Central memory CD4-positive, alpha-beta T cell (primary cell): ENCODE measurements at places on chromosomes 2 and 18.

GRCh38 chr2:32290000-32290339 is 12.3 kb downstream of the YIPF4 start:
- DNase-seq, result no peak

DNA sequence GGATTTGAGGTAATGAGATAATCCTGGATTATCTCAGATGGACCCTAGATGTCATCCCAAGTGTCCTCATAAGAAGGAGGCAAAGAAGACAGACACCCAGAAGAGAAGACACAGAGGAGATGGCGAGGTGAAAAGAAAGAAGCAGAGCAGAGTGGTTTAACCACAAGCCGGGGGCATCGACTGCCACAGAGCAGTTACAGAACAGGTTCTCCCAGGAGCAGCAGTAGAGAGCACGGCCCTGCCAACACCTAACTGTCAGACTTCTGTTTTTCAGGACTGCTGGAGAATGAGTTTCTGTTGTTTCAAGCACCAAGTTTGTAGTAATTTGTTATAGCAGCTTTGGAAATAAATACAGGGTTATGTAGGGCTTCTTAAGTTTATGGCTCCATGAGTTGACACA is 437.0 kb downstream of the THSD7B start:
- no peak for DNase-seq

- no peak for DNase-seq
These were observed 109.0 kb upstream of the SLC35G4 start for GRCh38 chr18:11500153-11501122.

GRCh38 chr2:134402410-134402809 is 148.5 kb downstream of the MGAT5 start:
- no peak for DNase-seq

DNA sequence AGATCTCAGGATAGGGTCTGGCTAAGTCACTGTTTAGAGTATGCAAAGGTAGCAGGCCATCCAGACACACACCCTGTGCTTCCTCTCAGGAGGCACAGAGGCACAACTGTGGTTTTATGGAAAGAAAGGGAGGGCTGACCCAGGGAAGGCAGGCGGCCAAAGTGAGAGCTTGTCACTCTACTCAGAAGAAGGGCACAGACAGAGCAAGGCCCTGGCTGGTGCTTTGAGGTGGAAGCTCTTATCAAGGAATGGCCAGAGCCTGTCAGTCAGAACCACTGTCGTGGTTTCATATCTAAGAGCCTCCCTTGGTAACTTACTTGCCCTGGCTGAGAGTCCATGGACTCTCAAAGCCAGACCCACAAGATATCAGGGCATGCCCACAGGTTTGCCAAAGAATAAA is 40.7 kb downstream of the SLC9A2 start:
- DNase-seq, result no peak

DNA sequence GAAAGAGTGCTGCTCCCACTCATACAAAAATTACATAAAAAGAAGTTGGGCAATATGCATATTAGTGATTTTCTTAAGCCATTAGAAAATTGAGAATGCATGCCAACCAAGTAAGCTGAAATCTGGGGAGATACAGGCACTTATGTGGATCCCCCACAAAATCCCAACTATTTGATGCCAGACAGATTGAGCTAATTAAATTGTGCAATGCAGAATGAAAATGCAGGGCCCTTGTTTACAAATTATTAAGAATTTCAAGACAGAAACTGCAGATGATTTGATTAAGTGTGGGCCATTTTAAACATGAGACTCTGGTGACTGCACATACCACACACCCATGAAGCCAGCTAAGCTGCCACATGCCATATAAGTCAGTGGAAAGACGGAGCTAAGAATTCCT is 554.5 kb downstream of the CBLN2 start:
- no peak for DNase-seq

DNA sequence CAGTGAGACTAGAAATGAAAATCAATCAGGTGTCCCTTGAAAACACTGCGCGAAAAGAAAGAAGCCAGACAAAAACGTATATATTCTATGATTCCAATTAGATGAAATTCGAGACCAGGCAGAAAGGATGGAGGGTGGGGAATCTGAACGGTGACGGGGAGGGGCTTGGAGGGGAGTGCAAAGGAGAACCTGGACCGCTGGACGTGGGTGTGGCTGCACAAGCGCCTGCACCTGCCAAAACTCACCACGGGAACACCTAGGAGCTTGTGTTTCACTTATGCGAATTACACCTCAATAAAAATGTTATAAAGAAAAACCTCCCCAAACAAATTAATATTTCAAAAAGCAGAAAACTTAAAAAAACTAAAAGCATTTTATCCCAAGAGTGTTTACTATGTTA is 21.9 kb downstream of the THAP4 start:
- DNase-seq, result no peak

- DNase-seq, result no peak
These were observed 277.5 kb upstream of the DDX18 start for GRCh38 chr2:117537032-117537431.

DNA sequence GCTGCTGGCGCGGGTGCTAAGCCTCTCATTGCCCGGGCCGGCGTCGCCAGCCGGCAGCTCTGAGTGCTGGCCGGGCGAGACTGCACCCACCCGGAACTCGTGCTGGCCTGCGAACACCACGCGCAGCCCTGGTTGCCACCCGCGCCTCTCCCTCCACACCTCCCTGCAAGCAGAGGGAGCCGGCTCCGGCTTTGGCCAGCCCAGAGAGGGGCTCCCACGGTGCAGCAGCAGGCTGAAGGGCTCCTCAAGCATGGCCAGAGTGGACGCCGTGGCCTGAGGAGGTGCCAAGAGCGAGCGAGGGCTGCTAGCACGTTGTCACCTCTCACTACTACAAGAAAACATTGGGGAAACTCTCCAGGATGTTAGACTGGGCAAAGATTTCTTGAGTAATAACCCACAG is 98.6 kb downstream of the SPIRE1 start:
- DNase-seq, result no peak

DNA sequence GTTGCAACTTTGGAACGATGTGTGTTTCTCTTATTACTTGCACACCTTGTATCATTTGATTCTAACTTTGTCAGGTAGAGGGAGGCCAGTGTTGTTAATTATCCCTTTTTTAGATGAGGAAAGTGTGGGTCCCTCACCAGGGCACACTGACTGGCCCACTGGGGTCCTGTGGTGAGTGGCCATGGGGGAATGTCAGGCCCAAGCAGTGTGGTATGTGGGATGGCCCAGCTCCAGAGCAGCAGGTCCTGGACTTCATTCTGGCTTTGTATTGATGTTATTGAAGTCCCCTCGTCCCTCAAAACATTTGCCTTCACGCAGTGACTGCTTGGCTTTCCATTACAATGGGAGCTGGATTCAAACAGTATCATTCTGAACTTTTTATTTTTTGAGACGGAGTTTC is 11.7 kb downstream of the NCK2 start:
- no peak for DNase-seq

DNA sequence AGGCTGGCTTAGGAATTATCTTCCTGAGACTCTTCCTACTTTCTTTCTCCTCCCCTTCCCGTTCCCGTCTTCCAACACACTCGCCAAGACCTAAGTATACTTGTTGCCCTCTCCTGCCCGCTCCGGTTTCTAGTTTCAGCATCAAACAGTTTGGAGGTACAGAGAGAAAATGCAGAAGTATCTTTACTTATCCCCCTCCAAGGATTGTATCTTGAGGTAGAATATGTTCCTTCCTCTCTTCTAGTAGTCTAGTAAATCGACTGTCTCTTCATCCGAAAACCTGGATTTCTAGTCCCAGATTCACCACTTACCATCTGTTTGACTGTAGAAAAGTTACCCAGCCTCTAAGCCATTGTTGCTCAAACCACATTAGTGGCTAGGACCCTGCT is 755 bp downstream of the EIF4E2 start:
- no peak for DNase-seq

DNA sequence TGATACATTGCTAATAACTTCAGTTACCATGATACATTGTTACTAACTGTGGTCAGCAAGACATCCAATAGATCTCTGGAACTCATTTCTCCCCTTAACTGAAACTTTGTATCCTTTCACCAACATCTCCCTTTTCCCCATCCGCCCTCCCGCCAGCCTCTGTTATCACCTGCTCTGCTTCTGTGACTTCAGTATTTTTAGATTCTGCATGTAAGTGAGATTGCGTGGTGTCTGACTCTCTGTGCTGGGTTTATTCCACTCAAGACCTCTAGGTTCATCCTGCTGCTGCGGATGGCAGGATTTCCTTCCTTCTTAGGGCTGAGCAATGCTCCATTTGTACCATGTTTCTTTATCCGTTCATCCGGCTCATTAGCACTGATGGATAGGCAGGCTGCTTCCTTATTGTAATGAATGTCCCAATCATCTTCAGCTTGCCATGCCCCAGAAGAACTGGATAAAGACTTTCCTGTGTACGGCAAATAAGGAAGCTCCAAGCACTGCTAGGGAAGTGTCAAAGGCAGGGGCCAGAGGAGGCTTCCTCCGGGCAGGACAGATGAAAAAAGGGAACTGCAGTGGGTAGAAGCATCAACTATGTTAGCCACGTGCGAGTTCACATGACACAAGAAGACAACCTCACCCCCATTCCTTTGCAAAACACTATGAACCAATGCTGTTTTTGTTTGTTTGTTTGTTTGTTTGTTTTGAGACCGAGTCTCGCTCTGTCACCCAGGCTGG is 113.4 kb downstream of the EIPR1 start:
- no peak for DNase-seq
